Right ventricle myocardium superior (tissue), 1 donor: ENCODE measurements at places on chromosomes 2 and 18. TPM values are rescaled to one million over a fixed set of nuclear protein-coding genes. Genes with fewer than 3 reads are reported as not detected.

Gene NEB
- 1.5 TPM for total RNA-seq

Gene HOXD13
- not detected for total RNA-seq

Gene GPR35
- 2.0 TPM for total RNA-seq

Gene CAVIN2
- 104 TPM for total RNA-seq

Gene PREPL
- 72.0 TPM for total RNA-seq

Gene FOXD4L1
- not detected for total RNA-seq

Gene CHRND
- total RNA-seq = not detected

Gene VAMP5
- 56.3 TPM for total RNA-seq

Gene VSNL1
- 10.4 TPM for total RNA-seq

Gene MOGAT1
- total RNA-seq = 0.65 TPM

Gene KCNJ3
- 2.0 TPM for total RNA-seq

Gene GPBAR1
- 1.8 TPM for total RNA-seq

Gene FTCDNL1
- total RNA-seq = 3.3 TPM

Gene MBOAT2
- total RNA-seq = 13.2 TPM

Gene GTF2A1L
- total RNA-seq = not detected

Gene VWC2L
- total RNA-seq = not detected

Gene GPR155
- total RNA-seq = 14.7 TPM

Gene RNF152
- total RNA-seq = 11.4 TPM

Gene STPG4
- total RNA-seq = not detected

Gene FAM161A
- total RNA-seq = 0.78 TPM

Gene TTC39C
- total RNA-seq = 3.3 TPM

Gene DUSP2
- 1.5 TPM for total RNA-seq

Gene PPP4R1
- total RNA-seq = 55.4 TPM

Gene ZNF521
- 24.5 TPM for total RNA-seq

Gene CELF4
- 0.19 TPM for total RNA-seq

Gene KIAA1328
- 3.6 TPM for total RNA-seq

Gene RBKS
- 4.2 TPM for total RNA-seq

Gene TCF7L1
- total RNA-seq = 9.3 TPM

Gene CFAP210
- not detected for total RNA-seq

Gene ATRAID
- 109 TPM for total RNA-seq

Gene RSAD2
- 3.4 TPM for total RNA-seq

Gene EML4
- total RNA-seq = 4.4 TPM

Gene C1QL2
- not detected for total RNA-seq

Gene CLK1
- total RNA-seq = 44.1 TPM
